ENCODE measurements at places on chromosomes 12 and 14. TPM values are rescaled to one million over a fixed set of nuclear protein-coding genes. Genes with fewer than 3 reads are reported as not detected.

DNA sequence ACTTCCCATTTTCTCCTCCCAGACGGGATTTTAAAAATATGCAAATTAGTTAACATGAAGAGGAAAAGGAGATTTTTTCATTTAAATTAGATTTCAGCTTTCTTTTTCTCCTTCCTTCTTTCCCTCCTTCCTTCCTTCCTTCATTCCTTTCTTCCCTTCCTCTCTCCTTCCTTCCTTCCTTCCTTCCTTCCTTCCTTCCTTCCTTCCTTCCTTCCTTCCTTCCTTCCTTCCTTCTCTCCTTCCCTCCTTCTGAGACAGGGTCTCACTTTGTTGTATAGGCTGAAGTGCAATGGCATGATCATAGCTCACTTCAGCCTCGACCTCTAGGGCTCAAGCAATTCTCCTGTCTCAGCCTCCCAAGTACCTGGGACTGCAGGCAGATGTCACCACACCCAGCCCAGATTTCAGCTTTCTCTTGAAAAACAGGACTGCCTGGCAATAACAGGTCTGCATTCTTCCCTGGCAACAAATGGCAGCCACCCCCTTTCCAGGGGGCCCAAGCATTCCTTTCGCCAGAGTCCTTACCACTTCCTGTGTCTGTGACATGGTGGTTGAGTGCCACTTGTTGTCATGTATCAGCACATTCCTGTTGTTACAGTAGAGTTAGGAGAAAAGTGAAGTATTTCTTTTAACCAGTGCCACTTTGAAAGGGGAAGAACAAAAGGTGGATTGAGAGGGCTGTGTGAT lies 119.1 kb downstream of the PTPN11 start:
- DNase-seq, result peak; percentile 14

DNA sequence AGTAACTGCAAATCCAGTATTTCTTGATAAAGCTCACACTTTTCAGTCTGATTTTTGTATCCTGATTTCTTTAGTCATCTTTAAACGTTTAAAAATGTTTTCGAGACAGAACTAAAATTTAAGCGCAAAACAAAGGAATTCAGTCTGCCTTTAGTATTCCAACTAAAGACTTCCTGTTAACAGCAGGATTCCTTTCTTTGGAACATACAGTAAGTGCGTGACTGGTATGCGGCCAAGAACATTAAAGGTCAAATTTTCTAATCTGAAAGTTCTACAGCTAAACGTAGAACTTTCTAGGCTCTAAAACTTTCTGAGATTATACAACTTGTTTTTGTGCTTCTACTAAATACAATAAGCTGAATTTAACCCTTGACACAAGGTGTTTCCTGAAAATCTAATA lies 9.9 kb downstream of the SAV1 start:
- no peak for DNase-seq

DNA sequence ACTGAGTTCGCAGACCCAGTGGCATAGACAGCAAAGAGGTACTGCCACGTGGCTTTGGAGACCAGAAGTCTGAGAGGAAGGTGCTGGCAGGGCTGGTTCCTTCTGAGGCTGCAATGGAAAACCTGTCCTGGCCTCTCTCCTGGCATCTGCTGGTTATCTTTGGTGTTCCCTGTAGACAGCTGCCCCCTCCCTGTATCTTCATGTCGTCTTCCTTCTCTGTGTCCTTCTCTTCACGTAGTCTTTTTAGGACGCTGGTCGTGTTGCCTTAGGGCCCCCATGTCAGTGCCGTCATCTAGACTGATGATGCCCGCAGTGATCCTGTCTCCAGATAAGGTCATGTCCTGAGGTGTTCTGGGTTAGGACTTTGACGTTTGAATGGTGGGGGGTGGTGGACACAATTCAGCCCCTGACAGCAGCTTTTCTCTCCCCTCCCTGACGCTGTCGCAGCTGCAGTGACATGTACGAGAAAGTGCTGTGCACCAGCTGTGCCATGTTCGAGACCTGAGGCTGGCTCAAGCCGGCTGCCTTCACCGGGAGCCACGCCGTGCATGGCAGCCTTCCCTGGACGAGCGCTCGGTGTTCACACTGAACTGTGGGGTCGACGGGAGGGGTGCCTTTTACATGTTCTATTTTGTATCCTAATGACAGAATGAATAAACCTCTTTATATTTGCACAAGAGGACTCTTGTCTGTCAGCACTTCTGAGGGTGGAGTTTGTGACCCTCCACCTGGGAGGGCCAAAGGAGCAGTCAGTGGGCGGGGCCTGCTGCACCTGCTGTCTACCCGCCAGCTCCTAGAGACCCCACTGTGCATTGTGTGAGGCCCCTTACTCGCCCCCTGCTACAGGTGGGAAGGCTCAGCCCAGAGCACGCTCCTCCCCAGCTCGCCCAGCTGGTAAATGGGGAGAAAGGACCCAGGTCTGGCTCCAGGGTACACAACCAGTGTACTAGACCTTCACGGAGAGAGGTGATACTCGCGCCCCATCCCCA lies 6.3 kb downstream of the SIVA1 start:
- no peak for DNase-seq

DNA sequence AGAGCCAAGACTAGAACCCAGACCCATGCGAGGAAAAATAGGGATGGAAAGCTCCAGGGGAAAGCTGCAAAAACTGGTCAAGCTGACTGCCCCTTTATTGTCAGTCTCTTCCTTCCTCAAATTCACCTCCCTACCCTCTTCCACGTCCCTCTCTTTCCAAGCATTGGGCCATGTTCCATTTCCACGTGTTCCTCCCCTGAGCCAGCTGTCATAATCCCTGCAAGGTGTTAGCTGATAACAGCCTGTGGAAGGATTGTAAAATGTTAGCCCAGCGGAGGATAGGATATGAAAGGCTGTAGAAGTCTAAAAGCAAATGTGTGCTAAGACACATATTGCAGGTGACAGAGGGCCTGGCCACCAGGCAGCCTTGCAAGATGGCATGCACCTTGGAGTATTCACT lies 88.0 kb upstream of the MAX start:
- DNase-seq, result no peak

- no peak for DNase-seq
Measured at GRCh38 chr12:43029971-43030370, 440.4 kb upstream of the PRICKLE1 start.

Gene TTC9
- 5.1 TPM for total RNA-seq

- DNase-seq, result no peak
Measured at GRCh38 chr14:34438438-34438837, 23.6 kb downstream of the SPTSSA start.

DNA sequence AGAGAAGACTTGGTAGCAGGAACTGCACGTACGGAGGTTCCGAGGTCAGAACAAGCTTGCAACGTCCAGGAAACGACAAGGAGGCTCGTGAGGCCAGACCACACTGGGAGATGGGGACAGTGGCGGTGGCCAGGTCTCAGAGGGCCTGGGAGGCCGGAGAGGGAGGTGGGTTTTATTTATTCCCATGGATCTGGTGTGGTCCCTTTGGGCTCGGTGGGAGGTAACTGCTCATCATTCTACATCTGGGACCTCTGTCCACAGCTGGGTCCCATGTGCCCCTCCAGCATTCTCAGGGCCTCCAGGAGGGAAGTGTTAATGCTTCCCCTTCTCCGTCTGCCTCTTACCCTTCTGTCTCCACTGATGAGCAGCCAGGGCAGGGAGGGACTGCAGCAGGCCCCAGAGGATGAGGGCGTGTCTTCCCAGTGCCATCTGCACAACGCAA lies 35.7 kb upstream of the NCOR2 start:
- no peak for DNase-seq

GRCh38 chr14:24204163-24205146 lies 1.0 kb upstream of the TSSK4 start:
- DNase-seq, result no peak

Gene WNT5B
- 1.1 TPM for total RNA-seq

Gene MAP1LC3B2
- total RNA-seq, result 0.81 TPM

GRCh38 chr12:4280351-4281163 lies 7.0 kb downstream of the CCND2 start:
- no peak for DNase-seq

DNA sequence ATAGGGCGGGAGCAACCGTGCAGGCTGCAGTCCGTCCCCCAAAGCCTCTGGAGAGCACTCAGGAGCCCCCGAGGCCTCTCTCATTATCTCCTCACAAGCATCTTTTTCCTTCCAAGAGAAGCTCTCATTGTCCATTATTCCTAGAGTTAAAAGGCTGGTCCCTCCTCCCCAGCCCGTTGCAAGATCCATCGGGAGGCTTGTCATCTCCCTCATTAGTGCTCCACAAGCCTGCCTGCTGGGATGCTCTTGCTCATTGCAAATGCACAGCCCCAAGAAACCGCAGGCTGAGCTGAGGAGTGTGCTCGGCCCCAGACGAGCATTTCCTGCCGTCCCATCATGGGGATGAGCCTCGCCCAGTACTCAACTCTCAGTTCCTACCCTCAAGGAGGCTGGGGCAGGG lies 23.3 kb downstream of the NUAK1 start:
- no peak for DNase-seq

DNA sequence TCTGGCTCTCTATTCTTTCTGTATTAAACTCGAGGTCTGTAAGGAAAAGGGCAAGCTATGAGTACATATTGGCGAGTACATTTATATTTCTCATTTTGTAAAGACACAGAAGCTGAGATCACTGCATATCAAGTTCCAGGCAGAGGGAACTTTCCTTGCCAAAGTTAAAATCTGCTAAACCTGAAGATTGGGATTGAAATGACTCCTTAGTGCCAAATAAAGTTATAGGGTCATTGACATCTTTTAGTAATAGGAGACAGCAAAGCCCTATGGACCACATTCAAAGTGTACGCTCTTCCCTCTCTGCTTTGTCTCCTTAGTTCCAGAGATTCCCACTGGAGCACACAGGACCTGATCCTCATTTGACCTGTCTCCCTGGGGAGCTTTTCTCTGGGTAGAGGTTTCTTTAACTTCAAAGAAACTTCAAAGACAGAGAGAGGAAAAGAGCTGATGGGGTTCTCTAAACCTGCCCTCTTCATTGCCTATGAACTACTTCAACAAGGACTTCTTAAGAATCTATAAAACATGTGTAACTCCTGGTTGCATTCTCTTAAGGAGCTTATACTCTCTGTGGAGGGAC lies 42.6 kb upstream of the PTPRR start:
- no peak for DNase-seq

- no peak for DNase-seq
Measured at GRCh38 chr12:96850676-96851075, 56.4 kb upstream of the NEDD1 start.

- DNase-seq, result no peak
Measured at GRCh38 chr14:86683561-86683960, 1153.6 kb downstream of the FLRT2 start.

- DNase-seq, result no peak
Measured at GRCh38 chr14:105505101-105505500, 14.1 kb downstream of the TEDC1 start.

DNA sequence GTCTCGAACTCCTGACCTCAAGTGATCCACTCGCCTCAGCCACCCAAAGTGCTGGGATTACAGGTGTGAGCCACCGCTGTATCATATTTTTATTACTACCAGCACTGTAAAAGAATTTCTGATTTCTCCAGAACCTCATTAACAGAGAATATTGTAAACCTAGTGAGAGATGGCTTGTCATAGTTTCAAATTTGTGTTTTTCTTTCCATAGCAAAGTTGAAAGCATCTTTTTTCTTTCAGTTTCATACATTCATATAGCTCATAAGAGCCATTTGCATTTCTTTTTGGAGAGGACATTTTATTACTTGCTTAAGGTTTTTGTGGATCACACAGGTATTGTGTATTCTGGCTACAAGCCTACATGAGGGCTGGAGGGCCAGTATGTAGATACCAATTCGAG lies 58.0 kb downstream of the MIS18BP1 start:
- no peak for DNase-seq

DNA sequence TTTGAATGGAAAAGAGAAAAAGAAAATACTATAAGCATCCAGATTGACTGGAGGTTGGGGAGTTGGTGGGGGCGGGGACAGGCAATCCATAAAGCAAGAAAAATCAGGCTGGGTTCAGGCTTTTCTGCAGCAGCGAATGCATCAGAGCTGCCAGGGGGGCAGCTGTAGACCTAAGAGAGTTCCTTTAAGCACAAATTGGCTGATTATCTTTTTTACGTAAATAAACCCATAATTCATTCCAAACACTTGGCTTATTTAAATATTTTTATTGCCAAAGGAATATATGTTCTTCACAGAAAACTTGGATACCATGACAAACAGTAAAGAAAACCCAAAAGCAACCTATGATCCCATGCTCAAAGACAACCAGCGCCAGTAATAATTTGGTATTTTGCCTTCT lies 10.2 kb downstream of the BDKRB2 start:
- DNase-seq, result no peak

DNA sequence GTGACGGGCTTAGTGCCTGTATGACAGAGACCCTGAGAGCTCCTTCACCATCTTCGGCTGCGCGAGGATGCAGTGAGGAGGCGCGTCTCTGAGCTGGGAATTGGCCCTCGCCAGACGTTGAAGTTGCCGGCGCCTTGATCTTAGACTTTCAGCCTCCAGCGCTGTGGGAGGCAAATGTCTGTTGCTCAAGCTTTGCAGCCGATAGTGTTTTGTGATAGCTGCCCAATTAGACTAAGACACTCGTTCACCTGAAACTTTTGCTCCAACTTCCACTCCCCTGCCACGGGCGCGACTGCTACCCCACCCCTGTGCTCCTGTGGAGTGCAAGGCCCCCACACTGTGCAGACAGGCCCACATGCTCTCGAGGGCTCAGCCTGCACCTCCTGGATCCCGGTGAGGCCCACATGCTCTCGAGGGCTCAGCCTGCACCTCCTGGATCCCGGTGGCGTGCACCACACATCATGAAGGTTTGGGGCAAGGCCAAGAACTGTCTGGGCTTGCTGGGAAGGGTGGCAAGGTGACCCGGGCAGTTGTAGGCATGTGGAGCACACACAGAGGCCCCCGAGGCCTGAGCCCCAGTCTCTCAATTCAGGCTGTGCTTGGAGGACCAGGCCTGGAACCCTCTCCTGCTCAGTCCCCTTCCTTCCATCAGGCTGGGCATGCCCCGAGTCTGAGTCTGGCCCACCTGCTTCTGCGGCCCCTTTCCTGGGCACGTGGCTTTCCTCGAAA lies 324.6 kb downstream of the TMEM121 start:
- no peak for DNase-seq

DNA sequence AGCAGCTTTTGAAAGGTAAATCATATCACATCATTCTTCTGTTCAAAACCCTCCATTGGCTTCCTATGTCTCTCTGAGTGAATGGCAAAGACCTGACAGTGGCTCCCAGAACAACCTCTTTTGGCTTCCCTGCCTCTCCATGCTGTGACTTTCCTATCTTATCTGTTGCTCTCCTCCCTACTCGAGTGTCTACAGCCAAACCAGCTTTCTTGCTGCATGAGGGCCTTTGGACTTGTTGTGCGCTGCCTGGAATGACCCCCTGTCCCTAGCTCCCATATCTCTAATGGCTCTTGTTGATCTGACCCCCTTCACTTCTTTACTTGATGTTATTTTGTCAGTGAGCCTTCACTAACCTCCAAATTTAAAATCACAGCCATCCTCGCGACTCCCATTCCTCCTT lies 2.5 kb downstream of the SYNE2 start:
- DNase-seq, result no peak

- DNase-seq, result no peak
Measured at GRCh38 chr12:32903763-32904162, 7.2 kb upstream of the PKP2 start.

- DNase-seq, result peak; percentile 73
Measured at GRCh38 chr14:68285421-68286179, 466.0 kb downstream of the RAD51B start.

GRCh38 chr12:127690161-127690560 lies 576.8 kb upstream of the TMEM132C start:
- no peak for DNase-seq

- DNase-seq, result no peak
Measured at GRCh38 chr12:49970658-49971057, 2.1 kb upstream of the AQP6 start.
